ACHN (cell line): ENCODE measurements at places on chromosomes 7 and 10.
A peak's percentile ranks its signal among the peaks of the same experiment; 100 is the strongest.

- no peak for DNase-seq
Measured at GRCh38 chr7:28685242-28685643, 272.9 kb downstream of the TRIL start.

GRCh38 chr7:79475455-79475854, 22.0 kb upstream of the MAGI2 start:
- DNase-seq, result no peak

GRCh38 chr7:123070702-123071286, 75.3 kb upstream of the TAS2R16 start:
- no peak for DNase-seq

GRCh38 chr7:101378751-101379174, 16.1 kb downstream of the COL26A1 start:
- DNase-seq, result no peak

GRCh38 chr10:130545697-130546096, 409.5 kb downstream of the GLRX3 start:
- DNase-seq, result no peak

GRCh38 chr7:14690075-14690474, 212.5 kb downstream of the DGKB start:
- no peak for DNase-seq

DNA sequence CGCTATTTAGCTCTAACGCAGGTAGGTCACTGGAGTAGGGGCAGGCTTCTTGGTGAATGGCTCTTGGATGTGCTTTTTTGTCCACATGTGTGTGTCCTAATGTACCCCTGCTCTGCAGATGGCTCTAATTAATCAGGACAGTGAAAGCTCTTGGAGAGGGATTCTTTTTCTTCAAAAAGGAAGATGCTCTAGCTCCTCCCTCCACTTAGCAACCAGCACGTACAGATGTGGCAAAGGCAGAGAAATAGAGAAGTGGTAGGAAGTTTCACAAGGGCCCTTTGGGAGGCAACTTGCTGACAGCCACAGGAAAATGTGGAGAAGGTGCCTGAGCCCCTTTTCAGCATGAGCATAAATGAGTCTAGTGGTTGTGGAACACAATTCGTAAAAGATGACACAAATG, 221.7 kb downstream of the PLXNA4 start:
- no peak for DNase-seq

DNA sequence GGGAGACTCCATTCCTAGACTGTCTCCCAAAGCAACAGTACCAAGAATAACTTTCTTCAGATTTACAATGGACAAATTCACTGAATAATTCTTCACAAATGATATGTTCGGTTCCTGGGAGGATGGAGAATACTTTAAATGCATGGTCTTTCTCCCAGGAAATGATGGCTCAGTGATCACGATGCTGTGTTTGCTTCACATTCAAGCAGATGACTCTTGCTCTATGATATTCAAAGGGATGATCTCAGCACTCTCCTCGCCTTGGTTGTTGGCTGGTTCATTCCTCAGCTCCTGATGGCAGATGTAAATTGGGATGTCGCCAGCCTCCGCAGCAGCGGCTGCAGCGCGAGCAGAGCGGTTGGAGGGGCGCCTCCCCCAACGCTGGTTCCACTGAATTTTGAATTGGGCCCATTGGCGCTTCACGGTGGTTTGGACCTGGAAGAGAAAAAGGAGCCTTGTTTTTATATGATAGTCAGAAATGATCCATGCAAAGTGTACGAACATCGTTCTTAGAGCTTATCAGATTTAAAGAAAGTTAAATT, 148.3 kb downstream of the CALCR start:
- DNase-seq, result no peak

DNA sequence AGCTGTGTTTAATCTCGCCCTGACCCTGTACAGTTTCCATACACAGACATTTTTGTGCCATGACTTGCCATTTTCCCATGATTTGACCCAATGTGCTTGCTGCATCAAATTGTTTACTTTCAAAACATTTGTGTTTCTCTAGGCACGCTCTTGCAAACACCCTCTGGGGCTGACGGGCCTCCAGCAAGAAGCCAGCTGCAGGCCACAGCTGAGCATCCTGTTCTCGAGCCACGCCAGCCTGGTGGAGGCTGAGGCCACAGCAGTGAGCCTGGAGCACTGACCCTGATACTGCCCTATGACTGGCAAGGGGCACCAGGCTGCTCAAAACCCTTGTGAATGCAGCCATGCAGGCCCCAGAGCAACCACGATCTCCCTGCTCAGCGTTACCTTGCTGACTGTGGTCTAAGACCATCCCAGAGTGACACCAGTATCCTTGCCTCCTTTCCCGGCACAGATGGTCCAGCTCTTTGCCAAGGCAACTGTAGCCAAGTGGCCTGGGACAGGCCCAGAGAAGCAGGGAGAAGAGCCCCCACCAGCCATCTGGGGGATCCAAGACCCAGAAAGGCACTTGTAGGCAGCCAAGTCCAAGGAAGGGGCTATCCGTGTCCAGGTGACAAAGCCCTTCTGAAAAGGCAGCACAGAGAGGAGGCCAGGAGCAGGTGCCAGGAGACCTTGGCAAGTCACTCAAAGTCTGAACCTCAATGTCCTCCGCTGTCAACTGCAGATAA, 78.5 kb downstream of the OAT start:
- no peak for DNase-seq

DNA sequence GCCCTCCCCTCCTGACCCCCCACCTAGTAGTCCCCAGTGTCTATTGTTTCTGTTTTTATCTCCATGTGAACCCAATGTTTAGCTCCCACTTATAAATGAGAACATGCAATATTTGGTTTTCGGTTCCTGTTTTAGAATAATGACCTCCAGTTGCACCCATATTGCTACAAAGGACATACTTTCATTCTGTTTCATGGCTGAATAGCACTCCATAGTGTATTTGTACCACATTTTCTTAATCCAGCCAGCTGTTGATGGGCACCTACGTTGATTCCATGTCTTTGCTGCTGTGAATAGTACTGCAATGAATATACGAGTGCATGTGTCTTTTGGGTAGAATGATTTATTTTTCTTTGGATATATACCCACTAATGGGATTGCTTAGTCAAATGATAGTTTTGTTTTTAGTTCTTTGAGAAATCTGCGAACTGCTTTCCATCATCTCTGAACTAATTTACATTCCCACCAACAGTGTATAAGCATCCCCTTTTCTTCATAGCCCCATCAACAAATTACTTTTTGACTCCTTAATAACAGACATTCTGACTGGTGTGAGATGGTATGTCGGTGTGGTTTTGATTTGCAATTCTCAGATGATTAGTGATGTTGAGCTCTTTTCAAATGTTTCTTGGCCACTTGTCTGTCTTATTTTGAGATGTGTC, 128.4 kb upstream of the PHYHIPL start:
- DNase-seq, result no peak

DNA sequence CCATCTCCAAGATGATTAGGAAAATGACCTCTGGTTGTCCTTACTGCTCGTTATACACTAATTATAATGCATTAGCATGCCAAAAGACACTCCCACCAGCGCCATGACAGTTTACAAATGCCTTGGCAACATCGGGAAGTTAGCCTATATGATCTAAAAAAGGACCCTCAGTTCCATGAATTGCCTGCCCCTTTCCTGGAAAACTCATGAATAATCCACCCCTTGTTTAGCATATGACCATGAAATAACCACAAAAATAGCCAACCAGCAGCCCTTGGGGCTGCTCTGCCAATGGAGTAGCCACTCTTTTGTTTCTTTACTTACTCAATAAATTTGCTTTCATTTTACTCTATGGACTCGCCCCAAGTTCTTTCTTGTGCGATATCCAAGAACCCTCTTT, 41.6 kb upstream of the KCNMA1 start:
- no peak for DNase-seq

DNA sequence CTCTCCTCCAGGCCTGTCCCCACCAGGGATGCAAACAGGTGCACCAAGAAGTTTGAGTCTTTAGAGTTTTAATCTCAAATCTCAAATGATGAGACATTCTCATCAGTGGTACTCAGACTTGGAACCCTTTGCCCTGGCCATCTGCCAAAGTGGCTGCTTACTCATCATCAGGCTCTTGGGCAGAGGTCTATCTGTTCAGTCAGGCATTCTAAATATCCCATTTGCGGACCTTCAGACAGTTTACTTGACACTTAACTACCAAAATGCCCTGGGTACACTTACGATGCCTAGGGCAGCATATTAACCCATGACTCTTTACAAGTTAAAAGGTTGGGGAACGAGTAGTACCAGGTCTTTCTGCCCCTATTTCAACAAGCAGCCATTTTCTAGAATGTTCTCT, 61.2 kb upstream of the YAE1 start:
- DNase-seq, result peak; percentile 95

GRCh38 chr7:127930341-127931328, 100.6 kb downstream of the LRRC4 start:
- no peak for DNase-seq

DNA sequence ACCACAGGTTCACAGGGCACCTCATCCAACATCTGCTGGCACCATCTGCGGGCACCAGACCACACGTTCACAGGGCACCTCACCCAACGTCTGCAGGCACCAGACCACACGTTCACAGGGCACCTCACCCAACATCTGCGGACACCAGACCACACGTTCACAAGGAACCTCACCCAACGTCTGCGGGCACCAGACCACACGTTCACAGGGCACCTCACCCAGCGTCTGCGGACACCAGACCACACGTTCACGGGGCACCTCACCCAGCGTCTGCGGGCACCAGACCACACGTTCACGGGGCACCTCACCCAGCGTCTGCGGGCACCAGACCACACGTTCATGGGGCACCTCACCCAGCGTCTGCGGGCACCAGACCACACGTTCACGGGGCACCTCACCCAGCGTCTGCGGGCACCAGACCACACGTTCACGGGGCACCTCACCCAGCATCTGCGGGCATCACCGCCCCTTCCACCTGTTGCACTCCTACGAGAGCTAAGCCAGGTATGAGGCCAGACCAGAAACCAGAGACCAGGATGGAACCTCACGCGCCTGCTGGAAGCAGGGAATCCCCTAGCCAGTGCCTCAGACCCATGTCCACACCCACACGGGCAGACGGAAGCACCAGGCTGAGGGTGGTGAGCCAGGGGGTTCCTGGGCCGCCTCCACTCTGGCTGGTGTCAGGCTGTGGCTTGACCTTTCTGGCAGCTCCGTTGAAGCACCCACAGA, 182.8 kb downstream of the MAD1L1 start:
- no peak for DNase-seq

GRCh38 chr10:119653916-119654315, 2.7 kb downstream of the BAG3 start:
- DNase-seq, result no peak

DNA sequence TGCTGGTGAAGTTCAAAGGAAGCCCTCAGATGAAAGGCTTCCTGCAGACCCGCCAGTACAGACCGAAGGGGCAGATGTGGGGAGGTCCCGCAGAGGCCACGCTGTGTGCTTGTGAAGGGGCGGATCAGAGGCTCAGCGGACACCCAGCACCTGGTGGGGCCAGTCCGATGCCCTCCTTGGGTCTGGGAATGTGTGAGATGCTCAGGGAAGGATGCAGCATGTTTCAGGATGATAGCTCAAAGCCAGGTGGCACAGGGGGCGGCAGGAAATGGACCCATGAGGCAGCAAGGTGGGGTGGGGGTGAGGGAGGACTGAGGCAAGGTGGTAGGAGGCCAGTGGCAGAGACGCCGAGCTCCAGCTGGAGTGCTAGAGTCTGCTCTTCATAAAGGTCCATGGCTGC, 27.9 kb upstream of the HSPA12A start:
- DNase-seq, result no peak

- DNase-seq, result no peak
Measured at GRCh38 chr10:100713049-100713858, 32.1 kb upstream of the PAX2 start.

DNA sequence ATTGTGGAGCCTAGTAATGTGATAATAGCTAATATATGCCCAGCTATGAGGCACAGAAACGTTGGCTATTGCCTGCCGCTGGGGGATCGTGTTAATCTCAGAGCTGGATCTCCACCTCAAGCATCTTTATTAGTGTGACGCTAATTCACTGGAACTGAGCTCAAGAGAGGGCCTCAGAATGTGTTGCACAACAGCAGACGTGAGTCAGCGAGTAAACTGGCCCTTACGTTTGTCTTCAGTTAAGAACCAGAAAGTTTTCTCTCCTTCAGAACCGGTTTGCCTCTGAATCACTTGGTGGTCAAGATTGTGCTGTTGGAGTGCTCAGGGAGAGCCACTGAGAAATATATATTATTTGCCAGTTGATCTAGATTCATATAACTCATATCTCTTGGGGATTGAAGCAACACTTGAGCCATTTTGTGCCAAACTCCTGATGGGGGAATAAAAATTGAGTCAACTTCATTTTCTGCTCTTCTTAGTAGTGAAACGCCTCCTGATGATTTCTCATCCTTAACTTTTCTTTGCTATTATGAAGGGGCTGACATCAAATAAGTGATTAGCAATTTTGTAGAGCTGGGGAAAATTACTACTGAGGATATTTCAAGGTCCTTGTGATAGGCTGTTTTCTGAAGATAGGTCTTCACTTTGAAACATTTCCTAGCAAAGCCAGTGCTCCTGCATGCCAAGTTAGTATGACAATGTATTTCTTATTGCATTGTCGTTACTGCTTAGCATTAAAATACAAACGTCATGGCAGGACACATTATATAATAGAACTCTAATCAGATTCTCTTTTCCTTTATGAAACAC, 22.3 kb downstream of the BZW2 start:
- peak; percentile 95 for DNase-seq

GRCh38 chr7:125681508-125681907, 751.9 kb upstream of the POT1 start:
- DNase-seq, result no peak

DNA sequence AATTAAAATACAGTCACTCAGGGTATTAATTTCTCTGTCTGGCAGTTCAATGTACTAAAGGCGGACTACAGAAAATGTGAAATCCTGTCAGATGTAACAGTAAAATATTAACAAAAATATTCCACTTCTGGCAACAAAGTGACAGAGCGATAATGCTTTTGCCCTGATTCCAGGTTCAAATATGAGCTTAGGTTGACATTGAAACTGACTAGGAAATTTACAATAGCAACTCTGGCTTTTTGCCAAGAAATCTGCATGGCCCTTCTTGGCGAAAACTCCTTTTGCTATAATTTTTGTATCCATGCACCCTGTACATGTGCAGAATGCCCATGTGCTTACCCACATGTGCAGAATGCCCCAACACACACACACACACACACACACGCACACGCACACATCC, 552.2 kb downstream of the MDFIC start:
- no peak for DNase-seq

DNA sequence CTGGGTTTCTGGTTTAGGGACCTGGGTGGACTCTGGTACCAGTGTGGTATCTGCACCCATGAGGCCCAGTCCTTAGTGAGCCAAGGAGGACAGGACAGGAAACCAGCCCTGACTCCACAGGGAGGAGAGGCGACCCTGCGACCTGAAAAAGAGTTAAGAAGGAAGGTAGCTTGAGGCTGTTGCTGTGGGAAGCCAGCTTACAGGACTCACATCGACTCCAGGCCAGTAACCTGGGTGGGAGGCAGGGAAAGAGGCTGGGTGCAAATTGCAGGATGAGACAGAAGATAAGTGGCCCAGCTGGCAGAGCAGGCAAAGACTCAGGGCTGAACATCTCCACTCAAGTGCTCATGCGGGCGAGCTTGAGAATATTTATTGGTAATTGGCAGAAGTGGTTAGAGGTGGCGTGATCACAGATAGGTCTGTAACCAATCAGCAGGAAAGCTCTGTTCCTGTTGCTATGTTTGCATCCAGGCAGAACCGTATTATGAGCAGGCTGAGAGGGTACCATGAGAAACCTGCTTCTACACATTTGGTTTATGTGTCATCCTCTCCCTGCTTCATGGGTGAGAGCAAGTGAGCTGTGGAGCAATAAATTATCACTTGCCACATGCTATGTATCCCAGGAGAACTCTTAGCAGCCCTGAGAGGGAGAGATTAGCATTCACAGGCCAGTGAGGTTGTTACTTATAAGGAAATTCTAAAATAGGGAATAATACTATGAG, 11.0 kb downstream of the TLL2 start:
- peak; percentile 82 for DNase-seq

GRCh38 chr10:1631282-1631681, 106.0 kb downstream of the ADARB2 start:
- DNase-seq, result no peak
